ENCODE measurements at places on chromosomes 6 and 20. TPM values are rescaled to one million over a fixed set of nuclear protein-coding genes. Genes with fewer than 3 reads are reported as not detected.

DNA sequence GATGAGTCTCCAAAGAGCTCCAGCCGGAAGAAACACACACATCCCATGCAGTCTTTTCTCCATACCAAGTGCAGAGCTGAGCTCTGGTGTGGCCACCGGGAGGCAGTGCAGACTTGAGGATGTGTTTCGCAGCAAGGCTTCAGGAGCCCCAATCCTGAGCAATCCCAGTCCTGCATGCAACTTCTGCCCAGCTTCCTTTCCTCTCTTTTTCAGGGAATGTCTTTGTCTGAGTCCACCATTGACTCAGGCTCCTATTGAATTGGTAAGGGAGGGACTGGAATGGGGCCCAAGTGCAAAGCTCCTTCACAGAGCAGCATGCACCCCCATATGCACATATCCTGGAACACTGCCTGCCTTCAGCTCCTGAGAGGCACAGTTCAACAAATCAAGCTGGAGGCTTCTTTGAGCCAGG lies 50.5 kb upstream of the ASIP start:
- peak; percentile 93 for DNase-seq

DNA sequence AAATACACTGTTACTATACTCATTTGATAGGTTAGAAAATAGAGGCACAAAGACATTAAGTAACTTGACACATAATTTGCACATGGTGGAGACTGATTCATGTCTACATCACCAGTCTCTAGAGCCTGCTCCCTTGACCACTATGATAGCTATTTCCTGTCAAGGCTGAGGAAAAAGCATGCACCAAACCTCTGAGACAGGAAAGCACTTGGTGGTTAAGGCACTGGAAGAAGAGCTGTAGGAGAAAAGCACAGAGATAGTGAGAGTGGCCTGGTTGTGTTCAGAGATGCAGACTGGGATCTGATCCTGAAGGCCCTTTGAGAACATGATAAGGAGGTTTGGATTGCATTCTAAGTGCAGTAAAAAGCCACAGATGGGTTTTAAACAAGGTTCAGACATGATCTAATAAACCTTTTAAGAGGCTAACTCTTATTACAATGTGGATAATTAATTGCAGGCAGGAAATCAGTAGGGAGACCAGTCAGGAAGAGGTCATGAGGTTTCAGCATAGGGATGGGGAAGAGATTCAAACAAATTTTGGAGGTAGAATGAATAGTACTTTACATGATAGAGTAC lies 168.9 kb downstream of the PHF3 start:
- DNase-seq = peak; percentile 92

GRCh38 chr6:87653074-87653962 lies 48.7 kb downstream of the AKIRIN2 start:
- no peak for DNase-seq

MTG2 gene
- 17.3 TPM for polyA plus RNA-seq

BEND3 gene
- polyA plus RNA-seq = 1.4 TPM
